ENCODE measurements at places on chromosomes 2 and 18. TPM values are rescaled to one million over a fixed set of nuclear protein-coding genes. Genes with fewer than 3 reads are reported as not detected.
A peak's percentile ranks its signal among the peaks of the same experiment; 100 is the strongest.

- no peak for DNase-seq
Measured at GRCh38 chr2:69639266-69639665, 4.3 kb downstream of the AAK1 start.

DNA sequence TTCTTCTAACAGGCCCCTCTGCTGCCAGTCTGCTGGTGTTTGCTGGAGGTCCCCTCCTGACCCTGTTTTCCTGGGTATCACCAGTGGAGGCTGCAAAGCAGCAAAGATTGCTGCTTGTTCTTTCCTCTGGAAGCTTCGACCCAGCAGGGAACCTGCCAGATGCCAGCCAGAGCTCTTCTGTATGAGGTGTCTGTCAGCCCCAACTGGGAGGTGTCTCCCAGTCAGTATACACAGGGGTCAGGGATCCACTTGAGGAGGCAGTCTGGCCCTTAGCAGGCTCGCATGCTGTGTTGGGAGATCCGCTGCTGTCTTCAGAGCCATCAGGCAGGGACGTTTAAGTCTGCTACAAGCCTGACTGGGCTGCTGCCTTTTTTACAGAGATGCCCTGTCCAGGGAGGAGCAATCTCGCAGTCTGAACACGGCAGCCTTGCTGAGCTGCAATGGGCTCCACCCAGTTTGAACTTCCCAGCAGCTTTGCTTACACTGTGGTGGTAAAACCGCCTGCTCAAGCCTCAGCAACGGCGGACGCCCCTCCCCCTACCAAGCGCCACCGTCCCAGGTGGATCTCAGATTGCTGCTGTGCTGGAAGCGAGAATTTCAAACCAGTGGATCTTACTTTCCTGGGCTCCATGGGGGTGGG is 29.9 kb downstream of the CHCHD5 start:
- no peak for DNase-seq

DNA sequence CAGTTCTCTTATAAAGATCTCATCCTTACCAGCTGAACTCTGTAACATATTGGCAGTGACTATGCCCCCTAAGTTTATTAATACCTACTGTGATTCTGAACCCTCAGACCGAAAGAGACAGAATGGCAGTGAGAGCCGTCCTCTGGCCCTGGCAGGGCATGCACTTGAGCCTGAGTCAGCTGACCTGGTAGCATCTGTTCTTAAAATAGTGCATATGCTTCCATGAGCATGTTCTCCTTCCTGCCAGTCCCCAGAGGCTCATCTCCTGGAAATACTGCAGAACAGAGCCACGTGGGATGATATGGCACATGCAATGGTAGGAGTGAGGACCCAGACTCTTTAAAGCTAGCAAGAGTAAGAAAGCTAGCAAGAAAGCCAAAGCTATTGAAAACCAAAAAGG is 59.0 kb downstream of the RASGRP3 start:
- DNase-seq: no peak

DNA sequence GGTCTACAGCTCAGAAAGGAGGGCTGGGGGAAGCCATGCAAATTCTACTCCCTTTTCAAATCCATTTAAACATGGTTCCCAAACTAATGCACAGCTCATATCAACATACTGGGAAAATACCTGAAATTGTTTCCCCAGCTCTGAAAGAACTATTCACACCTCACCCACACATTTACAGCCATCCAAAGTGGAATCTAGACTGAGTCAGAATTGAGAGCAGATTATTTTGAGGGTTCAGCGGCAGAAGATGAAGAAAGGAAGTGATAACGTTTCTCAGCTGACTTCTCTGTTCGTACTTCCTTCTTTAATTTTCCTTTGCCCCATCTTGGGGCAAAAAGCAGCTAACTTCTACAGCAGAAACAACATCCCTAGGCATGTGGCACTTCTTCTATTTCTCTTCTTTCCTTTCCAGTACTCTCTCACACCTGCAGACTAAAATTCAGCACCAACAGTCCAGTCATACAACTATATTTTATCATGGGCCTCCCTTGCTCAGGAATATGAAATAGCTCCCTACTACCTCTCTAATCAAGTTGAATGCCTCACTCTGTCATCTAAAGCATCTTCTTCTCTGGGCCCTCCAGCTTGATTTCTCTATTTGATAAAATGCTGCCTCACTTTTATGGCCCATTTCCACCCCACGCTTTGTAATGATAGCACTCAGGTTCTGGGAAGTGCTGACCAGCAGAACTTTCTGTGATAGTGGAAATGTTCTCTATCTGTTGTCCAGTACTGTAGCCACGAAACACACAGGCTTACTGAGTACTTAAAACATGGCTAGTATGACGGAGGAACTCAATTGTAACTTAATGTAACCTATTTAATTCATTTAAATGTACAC is 35.9 kb downstream of the ARHGAP25 start:
- DNase-seq: no peak

DNA sequence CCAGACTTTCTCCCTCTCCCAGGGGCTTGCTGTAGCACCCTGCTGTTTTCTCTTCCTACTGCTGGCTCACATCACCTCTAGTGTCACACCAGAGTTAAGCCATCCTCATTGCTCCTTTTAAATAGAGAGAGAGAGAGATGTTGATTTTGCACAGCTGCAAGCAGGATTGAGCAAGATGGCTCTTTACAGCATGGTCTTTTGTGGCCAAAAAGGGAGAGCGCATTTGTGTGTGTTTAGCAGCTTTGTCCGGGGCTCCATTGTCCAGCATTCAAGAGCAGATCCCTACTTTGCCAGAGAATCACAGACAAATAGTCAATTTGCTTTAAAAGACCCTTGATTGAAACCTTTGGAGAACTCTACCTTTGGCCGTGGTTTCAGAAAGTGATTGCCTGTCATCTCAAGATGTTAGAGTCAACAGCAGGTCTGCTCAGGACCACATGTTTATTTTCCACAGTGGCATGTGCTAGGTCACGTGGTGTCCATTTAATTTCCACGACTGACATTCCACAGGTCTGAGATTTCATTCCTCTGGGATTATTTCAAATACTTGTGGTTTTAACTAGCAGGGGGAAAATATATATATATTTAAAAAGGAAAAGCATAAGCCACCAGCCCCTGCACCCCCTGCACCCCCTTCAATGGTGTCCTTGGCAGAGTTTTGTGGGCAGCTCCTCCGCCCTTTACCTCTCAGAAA is 359.9 kb upstream of the SLC14A2 start:
- DNase-seq: no peak

GRCh38 chr2:128668946-128669345 is 350.3 kb upstream of the HS6ST1 start:
- no peak for DNase-seq

- DNase-seq: no peak
Measured at GRCh38 chr2:226796840-226797288, 2.8 kb downstream of the IRS1 start.

GRCh38 chr2:181471783-181472182 is 14.6 kb downstream of the ITGA4 start:
- peak; percentile 16 for DNase-seq

DNA sequence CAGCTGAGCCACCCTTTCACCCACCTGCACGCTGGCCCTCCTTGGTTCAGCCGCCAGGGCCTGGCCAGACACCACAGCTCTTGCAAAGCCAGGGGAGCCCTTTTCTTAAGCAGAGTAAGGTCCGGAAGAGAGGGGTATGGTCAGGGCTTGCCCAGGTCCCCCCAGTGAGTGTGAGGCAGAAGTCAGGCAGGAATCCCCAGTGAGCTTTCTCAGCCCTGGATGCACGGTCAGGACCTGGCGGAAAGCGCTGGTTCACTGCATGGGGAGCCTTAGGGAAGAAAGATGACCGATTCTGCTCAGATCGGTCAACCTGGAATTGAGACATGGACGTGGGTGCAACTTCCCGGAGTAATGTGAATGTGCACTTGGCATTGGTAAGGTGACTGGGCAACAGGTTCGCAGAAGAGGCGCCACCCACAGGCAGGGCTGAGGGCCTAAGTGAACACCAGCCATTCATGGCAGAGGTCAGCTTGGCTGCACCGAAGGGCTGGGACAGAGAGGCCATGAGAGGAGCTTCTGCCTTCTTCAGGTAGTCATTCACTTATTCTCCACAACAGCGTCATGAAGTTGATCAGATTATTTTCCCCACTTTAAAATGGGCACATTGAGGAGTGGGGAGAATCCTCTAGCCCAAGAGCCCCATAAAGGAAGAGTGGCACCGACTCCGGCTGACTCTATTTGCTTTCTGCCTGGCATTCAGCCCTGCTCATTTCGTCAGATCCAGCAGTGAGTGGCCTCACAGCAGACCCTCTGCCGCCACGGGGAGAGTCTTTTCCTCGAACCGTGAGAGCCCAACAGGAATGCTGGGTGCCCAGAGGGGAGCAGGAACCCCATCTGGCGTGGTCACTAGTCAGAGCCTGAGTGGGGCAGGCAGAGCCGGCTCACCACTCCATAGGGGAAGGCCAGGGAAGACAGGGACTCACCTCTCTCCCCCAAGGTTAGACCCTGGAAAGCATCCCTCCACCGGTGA is 35.8 kb downstream of the SCTR start:
- no peak for DNase-seq

- DNase-seq: peak; percentile 57
Measured at GRCh38 chr2:9474361-9475057, at the start of gene IAH1. Gene IAH1, plus strand, starts transcription at chr2:9474551. Its CDS starts 16 bp downstream, at chr2:9474567.

- DNase-seq: peak; percentile 16
Measured at GRCh38 chr2:206423147-206423546, 20.2 kb upstream of the ADAM23 start.

The GLB1L gene
- total RNA-seq: 4.4 TPM

The MYCN gene
- total RNA-seq: 9.5 TPM

The PROKR1 gene
- total RNA-seq: not detected

The CNDP1 gene
- total RNA-seq: not detected

The VPS4B gene
- 50.0 TPM for total RNA-seq

All from lung microvascular endothelial cell (primary cell).